ENCODE measurements at places on chromosomes 6 and 20. TPM values are rescaled to one million over a fixed set of nuclear protein-coding genes. Genes with fewer than 3 reads are reported as not detected.

CST7 gene
- not detected for total RNA-seq

TGM2 gene
- total RNA-seq, result 60.4 TPM

ZNF184 gene
- 11.6 TPM for total RNA-seq

ERVFRD-1 gene
- total RNA-seq, result not detected

ZBTB24 gene
- total RNA-seq, result 10.9 TPM

BTN1A1 gene
- total RNA-seq, result not detected

WFDC5 gene
- total RNA-seq, result not detected

CNBD2 gene
- 2.8 TPM for total RNA-seq

SLC4A11 gene
- 1.2 TPM for total RNA-seq

AP5S1 gene
- total RNA-seq, result 16.9 TPM

KIF3B gene
- 42.2 TPM for total RNA-seq

SS18L1 gene
- total RNA-seq, result 9.9 TPM

DNMT3B gene
- total RNA-seq, result 2.0 TPM

ZNF311 gene
- 2.1 TPM for total RNA-seq

VWA7 gene
- 1.9 TPM for total RNA-seq

OVOL2 gene
- total RNA-seq, result not detected

VGLL2 gene
- not detected for total RNA-seq

TRIM31 gene
- total RNA-seq, result not detected

SLC17A2 gene
- total RNA-seq, result not detected

PLCB4 gene
- total RNA-seq, result 9.5 TPM

RNF144B gene
- 16.6 TPM for total RNA-seq

FABP7 gene
- not detected for total RNA-seq

LTV1 gene
- 21.0 TPM for total RNA-seq

MEP1A gene
- not detected for total RNA-seq

IPCEF1 gene
- 0.22 TPM for total RNA-seq
